ENCODE measurements at places on chromosomes 5 and 9. TPM values are rescaled to one million over a fixed set of nuclear protein-coding genes. Genes with fewer than 3 reads are reported as not detected.

DNA sequence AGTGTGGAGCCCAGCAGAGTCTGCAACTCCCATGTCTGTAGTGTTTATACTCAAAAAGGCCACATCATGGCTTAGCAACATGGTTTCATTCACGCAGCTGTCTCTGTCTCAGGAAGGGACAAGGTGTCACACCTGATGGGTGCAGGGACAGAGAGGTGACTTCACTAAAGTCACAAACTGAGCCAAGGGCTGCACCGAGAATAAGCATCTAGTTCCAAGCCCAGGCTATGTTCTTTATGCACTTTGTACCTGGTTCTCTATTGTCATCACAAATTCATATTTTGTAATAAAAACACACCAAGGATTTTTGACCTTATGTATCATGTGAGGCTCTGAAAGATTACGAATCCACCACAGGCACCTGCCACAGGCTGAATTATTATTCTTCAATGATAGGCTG, 64.9 kb upstream of the STK32A start:
- no peaks in the 10 kb centered on the region for H3K4me1 ChIP-seq
- no peaks in the 10 kb centered on the region for H3K36me3 ChIP-seq
- H3K27me3 ChIP-seq, result no peaks in the 10 kb centered on the region

- H3K27ac ChIP-seq, result no peak overlapping the region
- no peaks in the 10 kb centered on the region for H3K4me1 ChIP-seq
- no peaks in the 10 kb centered on the region for H3K27me3 ChIP-seq
- H3K4me3 ChIP-seq, result no peak overlapping the region
Measured at GRCh38 chr5:82346399-82347165, 68.4 kb upstream of the RPS23 start.

The PCDHGA10 gene
- 0.11 TPM for total RNA-seq

The DTWD2 gene
- 4.4 TPM for total RNA-seq

The LCN9 gene
- total RNA-seq, result not detected

DNA sequence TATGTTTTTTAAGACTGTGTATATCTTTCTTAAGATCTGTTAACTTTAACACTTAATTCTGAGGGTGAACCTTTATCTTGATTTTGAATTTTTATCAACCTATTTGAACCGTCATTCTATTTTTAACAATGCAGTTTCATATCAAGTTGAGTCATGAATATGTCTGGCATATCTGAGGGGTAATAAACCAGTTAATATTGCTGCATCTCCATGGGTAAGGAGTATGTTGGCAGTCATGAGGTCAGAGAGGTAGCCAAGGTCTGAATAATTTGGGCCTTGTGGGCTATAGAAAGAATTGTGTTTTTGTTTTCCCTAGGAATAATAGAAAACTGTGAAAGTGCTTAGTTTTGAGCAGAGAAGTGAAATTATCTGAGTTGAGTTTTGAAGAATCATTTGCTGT, 419.0 kb downstream of the PLK2 start:
- H3K36me3 ChIP-seq, result no peaks in the 10 kb centered on the region
- DNase-seq, result no peak
- no peak overlapping the region for H3K4me3 ChIP-seq

The FABP6 gene
- total RNA-seq, result not detected

- no peak for DNase-seq
- no peaks in the 10 kb centered on the region for H3K36me3 ChIP-seq
- H3K27me3 ChIP-seq, result no peaks in the 10 kb centered on the region
- no peak overlapping the region for H3K4me3 ChIP-seq
Measured at GRCh38 chr5:173944511-173944910, 44.5 kb upstream of the C5orf47 start.

The MYMK gene
- total RNA-seq, result not detected

- no peaks in the 10 kb centered on the region for H3K27me3 ChIP-seq
- no peak for DNase-seq
- peaks cover 32% of the 10 kb centered on the region for H3K4me1 ChIP-seq
- no peak overlapping the region for H3K4me3 ChIP-seq
Measured at GRCh38 chr9:31325778-31326177, 1058.7 kb upstream of the ACO1 start.

- no peak overlapping the region for H3K4me3 ChIP-seq
- no peaks in the 10 kb centered on the region for H3K27me3 ChIP-seq
- H3K27ac ChIP-seq, result no peak overlapping the region
- no peaks in the 10 kb centered on the region for H3K36me3 ChIP-seq
- no peak for DNase-seq
- peaks cover 6% of the 10 kb centered on the region for H3K4me1 ChIP-seq
Measured at GRCh38 chr9:19160085-19160484, 32.8 kb upstream of the PLIN2 start.

The LIFR gene
- 0.16 TPM for total RNA-seq

DNA sequence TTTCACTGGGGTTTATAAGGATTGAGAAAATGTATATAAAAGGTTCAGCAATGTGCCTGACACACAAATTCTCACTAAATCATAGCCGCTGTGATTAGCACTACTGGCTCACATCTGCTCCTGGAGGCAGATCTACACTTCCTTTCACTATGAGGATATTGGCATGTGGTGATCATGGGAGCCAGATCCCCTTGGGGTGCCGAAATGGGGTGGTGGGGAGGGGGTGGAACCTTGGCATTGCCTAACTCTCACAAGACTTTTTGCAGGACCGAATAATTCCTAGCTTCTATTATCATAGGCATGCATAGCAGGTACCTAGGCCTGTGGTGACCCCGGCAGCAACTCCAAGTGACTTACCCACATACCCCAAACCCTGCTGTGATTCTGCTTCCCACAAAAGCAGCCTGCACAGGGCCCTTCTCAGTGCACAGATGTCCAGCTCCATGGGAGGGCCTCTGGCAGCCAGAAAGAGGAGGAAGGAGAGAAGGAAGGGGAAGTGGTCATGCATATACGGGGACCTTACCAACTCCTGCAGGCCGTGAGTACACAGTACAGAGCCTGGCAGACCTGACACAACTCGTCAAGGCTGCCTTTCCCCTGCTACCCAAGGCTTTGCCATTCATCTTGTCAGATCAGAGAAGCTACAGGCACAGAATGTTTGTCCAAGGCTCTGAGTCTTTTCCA, 61.3 kb upstream of the IQGAP2 start:
- DNase-seq, result no peak
- no peaks in the 10 kb centered on the region for H3K36me3 ChIP-seq
- no peaks in the 10 kb centered on the region for H3K27me3 ChIP-seq
- H3K4me3 ChIP-seq, result no peak overlapping the region
- peaks cover 8% of the 10 kb centered on the region for H3K4me1 ChIP-seq
- no peak overlapping the region for H3K27ac ChIP-seq

The FCN2 gene
- total RNA-seq, result not detected

- H3K4me1 ChIP-seq, result peaks cover 15% of the 10 kb centered on the region
- H3K27me3 ChIP-seq, result no peaks in the 10 kb centered on the region
Measured at GRCh38 chr9:91158946-91159345, 202.8 kb downstream of the AUH start.

- no peaks in the 10 kb centered on the region for H3K36me3 ChIP-seq
- H3K4me1 ChIP-seq, result no peaks in the 10 kb centered on the region
- H3K4me3 ChIP-seq, result no peak overlapping the region
- no peak for DNase-seq
Measured at GRCh38 chr5:42855811-42856210, 44.1 kb upstream of the SELENOP start.

The IL3 gene
- total RNA-seq, result 1.3 TPM

The GRXCR2 gene
- total RNA-seq, result not detected

The LPAR1 gene
- 0.45 TPM for total RNA-seq

The NEUROG1 gene
- not detected for total RNA-seq

DNA sequence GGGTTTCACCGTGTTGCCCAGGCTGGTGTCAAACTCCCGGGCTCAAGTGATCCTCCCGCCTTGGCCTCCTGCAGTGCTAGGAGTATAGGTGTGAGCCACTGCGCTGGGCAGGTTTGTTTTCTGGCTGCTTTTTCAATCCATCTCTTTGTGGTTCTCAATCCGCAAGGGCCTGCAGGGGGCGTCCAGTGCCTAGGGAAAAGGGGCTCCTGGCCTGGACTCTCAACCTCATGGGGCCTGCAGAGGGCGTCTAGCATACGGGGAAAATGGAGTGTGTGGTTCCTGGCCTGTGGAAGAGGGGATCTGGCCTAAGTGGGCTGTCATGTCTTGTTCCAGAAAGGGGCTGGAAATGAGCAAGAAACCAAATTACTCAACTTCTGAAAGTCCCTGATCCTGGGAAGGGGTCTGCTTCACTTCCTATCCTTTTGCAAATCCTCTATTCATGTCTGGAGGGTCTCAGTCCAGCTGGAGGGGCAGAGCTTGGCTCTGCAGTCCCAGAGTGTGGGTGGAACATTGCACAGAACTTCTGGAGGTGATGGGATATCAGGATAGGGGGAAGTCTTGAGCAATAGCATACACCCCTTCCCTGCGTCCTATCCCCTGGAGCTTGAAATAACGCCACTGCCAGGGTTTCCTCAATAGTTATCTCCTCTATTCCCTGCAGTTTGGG, 12.7 kb upstream of the CCL27 start:
- H3K4me3 ChIP-seq, result no peak overlapping the region
- no peaks in the 10 kb centered on the region for H3K27me3 ChIP-seq
- no peak overlapping the region for H3K27ac ChIP-seq
- H3K4me1 ChIP-seq, result no peaks in the 10 kb centered on the region
- DNase-seq, result peak; percentile 53

DNA sequence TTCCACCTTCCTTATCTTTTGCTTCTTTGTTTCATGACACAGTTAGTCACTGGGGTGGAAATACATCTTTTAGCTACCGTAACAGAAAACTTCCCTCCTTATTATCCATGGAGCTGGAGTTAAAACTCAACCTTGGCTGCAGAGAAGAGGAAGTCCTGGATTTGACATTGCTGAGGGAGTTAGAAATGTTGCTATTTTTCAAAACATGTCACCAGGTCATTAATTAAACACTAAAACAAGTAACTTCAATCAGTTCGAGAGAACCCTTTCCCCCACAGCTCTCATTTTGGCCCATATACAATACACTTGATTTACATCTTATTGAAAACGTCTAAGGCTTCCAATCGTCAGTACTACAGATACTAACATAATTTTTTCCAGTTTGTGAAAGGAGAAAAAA, 237.9 kb upstream of the CD180 start:
- no peaks in the 10 kb centered on the region for H3K27me3 ChIP-seq
- no peak overlapping the region for H3K27ac ChIP-seq

The RFESD gene
- total RNA-seq, result 2.2 TPM

DNA sequence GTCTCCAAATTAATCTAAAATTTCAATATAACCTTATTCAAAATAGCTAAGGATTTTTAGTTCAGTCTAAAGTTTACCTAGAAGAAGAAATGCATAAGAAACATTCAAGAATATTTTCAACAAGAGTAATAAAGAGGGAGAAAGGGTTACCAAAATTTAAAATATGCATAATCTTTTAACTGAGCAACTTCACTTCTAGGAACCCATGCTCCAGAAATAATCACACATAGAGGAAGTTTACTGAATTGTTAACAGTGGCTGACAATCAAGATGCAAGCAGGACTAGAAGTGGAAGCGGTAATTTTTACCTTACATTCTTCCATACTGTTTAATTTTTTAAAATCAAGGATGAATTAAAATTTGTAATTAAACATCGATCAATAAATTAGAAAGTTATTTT, 1.9 kb downstream of the PJA2 start:
- H3K36me3 ChIP-seq, result no peaks in the 10 kb centered on the region
- H3K4me3 ChIP-seq, result peak overlapping the region; percentile 77

The PCDHA11 gene
- total RNA-seq, result not detected

GRCh38 chr5:172668594-172669071, 27.6 kb downstream of the NEURL1B start:
- DNase-seq, result no peak
- H3K4me1 ChIP-seq, result no peaks in the 10 kb centered on the region
- H3K4me3 ChIP-seq, result no peak overlapping the region
- H3K27ac ChIP-seq, result no peak overlapping the region
- H3K36me3 ChIP-seq, result no peaks in the 10 kb centered on the region
- no peaks in the 10 kb centered on the region for H3K27me3 ChIP-seq

The LCN10 gene
- 0.34 TPM for total RNA-seq

The CCNJL gene
- total RNA-seq, result not detected

DNA sequence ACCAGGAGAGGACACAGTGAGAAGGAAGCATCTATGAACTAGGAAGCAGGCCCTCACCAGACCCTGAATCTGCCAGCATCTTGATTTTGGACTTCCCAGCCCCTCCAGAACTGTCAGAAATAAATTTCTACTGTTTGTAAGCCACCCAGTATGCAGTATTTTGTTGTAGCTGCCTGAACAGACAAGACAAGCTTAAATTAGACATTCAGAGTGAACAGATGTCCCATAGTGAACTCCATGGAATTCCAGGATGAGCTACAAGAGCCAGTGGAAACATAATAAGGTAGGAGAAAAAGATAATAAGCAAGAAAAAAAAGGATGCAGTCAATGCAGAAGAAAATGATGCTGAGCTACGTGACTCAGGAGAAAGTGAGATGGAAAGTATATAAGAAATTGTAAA, 47.8 kb upstream of the MAMDC2 start:
- no peak for DNase-seq
- no peaks in the 10 kb centered on the region for H3K27me3 ChIP-seq
- H3K4me1 ChIP-seq, result no peaks in the 10 kb centered on the region
- H3K27ac ChIP-seq, result no peak overlapping the region
- H3K4me3 ChIP-seq, result no peak overlapping the region
- H3K36me3 ChIP-seq, result no peaks in the 10 kb centered on the region

The GLRA1 gene
- total RNA-seq, result not detected

- H3K27me3 ChIP-seq, result no peaks in the 10 kb centered on the region
- H3K4me3 ChIP-seq, result no peak overlapping the region
- DNase-seq, result no peak
- no peaks in the 10 kb centered on the region for H3K4me1 ChIP-seq
- H3K27ac ChIP-seq, result no peak overlapping the region
- H3K36me3 ChIP-seq, result no peaks in the 10 kb centered on the region
Measured at GRCh38 chr5:73268826-73269225, 95.8 kb downstream of the TMEM174 start.

DNA sequence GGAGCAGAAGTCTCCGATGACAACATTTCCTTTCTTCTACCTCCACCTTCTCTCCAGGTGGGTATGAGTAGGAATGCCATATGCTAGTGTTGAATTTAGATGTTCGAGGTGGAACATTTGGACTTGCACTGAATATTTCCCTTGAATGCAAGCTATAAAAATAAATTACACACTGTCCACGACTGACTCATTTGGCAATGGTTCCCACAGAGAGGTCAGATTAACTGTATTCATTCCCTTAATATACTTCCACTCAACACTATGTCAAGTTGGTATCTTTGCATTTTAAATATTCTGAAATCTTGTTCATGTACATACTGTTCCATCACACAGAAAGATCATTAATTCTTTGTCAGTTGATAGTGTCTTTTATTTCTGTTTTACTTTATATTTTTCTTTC, 222.6 kb upstream of the PIK3R1 start:
- H3K36me3 ChIP-seq, result no peaks in the 10 kb centered on the region
- no peak overlapping the region for H3K4me3 ChIP-seq
- no peak overlapping the region for H3K27ac ChIP-seq
- H3K4me1 ChIP-seq, result no peaks in the 10 kb centered on the region
- no peaks in the 10 kb centered on the region for H3K27me3 ChIP-seq

The GFI1B gene
- total RNA-seq, result 0.21 TPM

The C7 gene
- total RNA-seq, result not detected

The RARS1 gene
- 64.5 TPM for total RNA-seq

GRCh38 chr9:133124123-133124906, 3.3 kb upstream of the RALGDS start:
- H3K27me3 ChIP-seq, result no peaks in the 10 kb centered on the region
- peak overlapping the region; percentile 93 for H3K27ac ChIP-seq
- no peaks in the 10 kb centered on the region for H3K36me3 ChIP-seq
- peaks cover 45% of the 10 kb centered on the region for H3K4me1 ChIP-seq
- DNase-seq, result no peak

The SELENOP gene
- total RNA-seq, result 4.8 TPM
